Right lung (tissue), 10 donors: ENCODE measurements at places on chromosomes 1 and 21. TPM values are rescaled to one million over a fixed set of nuclear protein-coding genes. Genes with fewer than 3 reads are reported as not detected.

GRCh38 chr1:195516036-195516435 lies 1092.2 kb downstream of the KCNT2 start:
- DNase-seq, result no peak

GRCh38 chr1:247747616-247748015 lies 325 bp downstream of the OR14A2 start:
- DNase-seq, result no peak

DNA sequence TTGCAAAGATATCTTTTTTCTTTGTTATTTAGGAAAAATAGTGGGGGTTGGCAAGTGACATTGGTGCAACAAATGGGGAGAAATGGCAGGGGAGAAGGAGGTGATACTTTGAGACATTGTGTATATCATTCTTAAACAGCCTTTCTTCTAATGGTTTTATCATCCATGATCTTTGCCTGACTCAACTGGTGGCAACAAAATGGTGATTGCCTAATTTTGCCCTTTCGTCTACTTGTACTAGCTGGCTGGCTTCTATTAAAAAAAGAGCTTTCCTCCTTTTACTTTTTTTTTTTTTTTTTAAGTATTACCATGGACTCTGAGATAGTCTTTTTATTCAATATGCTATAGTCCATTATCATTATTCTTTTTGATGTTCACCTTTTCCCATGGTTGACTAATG lies 27.7 kb downstream of the DESI2 start:
- DNase-seq, result no peak

- DNase-seq, result no peak
These were observed 19.6 kb upstream of the FAM89A start for GRCh38 chr1:231059566-231060193.

DNA sequence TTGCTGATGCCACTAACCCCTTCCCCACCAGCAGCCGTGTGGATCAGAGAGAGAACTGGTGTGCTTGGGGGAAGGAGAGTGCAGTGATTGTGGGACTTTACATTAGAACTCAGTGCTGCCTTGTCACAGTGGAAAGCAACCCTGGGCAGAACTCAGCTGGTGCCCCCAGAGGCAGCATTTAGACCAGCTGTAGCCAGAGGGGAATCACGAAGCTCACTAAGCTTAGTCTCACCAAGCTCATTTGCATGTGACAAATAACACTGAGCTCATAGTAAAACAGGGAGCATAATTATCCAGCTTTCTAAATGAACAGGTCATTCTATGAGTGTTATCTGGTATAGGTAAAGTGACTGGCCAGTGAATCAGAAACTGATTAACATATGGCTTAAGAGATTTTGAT lies 9.8 kb upstream of the SMAP2 start:
- no peak for DNase-seq

GRCh38 chr1:116360429-116361173 lies 12.4 kb upstream of the ATP1A1 start:
- DNase-seq, result no peak

- DNase-seq, result no peak
These were observed 58.4 kb downstream of the FHAD1 start for GRCh38 chr1:15305468-15305770.

DNA sequence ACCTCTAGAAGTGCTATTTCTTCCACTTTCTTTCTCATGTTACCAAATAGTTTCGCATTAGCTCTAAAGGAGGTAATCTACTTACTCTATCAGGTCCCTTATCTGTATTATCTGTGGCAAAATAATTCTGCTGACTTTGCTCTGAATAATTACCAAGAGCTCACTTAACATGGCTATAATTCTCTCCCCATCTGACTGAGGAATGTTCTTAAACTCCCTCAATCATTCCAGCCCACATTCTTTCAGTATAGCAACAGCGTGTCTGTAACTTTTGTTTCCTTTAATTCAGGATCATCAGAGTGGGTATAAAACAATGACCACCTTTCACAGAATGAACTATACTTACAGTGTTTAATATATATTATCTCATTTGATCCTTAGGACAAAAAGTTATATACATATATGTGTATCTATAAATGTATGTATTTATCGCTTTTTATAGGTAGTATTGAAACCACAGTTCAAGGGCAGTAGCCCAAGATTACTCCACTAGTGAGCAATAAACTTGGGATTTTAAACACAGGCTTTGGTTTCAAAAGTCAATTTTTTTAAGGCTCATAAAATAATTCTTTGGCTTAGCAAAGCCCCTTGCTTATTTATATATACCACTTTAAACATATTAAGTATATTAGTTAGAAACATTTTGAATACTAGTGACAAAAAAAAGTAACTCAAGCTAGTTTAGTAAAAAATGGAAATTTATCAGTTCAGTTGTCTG lies 36.1 kb upstream of the ST6GALNAC3 start:
- DNase-seq, result no peak

- no peak for DNase-seq
These were observed 24.2 kb downstream of the PADI3 start for GRCh38 chr1:17273096-17273495.

DNA sequence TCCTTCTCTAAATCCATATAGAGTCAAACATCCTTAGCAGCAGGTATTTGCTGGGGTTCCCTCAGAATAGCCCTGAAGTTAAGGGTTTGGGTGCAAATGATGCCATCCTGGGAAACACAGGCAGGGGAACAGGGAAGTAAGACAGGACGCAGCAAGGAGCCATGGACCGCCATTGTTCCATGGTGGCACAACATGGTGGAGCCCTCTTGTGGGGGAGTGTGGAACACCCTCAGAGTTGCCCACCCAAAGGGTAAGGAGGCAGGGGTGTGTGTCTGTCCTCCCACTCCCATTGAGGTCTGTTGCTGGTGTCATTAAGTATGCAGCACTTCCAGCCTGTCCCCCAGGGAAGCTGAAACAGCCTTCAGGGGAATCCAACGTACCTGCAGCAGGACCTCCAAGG lies 20.4 kb upstream of the RCAN1 start:
- no peak for DNase-seq

DNA sequence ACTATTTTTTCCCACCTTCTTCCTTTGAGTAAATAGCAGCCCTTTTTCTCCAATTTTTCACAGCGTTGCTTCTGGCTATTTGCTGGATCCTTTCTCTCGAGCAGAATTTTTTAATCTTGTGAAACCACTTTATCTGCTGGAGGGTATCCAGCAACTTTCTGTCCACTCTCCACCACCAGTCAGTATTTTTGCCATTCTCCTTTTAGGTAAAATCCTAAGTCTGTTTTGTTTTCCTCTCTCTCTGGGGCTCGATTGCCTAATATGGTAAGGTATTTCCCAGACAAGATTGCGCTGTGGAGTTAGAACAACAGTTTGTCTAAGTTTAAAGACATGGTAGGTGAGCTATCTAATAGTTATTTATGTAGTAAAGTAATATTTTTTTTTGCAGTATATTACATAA lies 156.9 kb downstream of the PPP1R12B start:
- peak; percentile 23 for DNase-seq

GRCh38 chr1:156554971-156555370 lies 17.4 kb downstream of the IQGAP3 start:
- DNase-seq, result no peak

DNA sequence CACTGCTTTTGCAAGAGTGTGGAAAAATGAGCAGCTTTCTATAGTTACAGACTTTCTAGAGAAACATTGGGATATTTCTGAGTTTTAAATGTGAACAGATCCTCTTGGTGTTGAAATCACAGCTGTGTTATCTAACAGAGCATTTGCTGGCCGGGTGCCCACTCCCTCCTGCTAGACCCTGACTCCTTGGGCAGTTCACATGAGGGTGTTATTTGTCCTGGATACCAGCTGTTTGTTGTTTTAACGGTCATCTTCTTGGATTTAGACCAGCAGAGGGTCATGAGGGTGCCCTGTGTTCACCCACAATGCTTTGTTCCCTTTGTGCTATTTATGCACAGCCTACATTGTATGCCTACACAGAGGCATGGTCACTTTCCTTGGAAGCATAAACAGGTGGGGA lies 67.1 kb downstream of the CENPF start:
- DNase-seq, result peak; percentile 59

GRCh38 chr1:48581270-48581669 lies 109.3 kb upstream of the SPATA6 start:
- DNase-seq, result no peak

DNA sequence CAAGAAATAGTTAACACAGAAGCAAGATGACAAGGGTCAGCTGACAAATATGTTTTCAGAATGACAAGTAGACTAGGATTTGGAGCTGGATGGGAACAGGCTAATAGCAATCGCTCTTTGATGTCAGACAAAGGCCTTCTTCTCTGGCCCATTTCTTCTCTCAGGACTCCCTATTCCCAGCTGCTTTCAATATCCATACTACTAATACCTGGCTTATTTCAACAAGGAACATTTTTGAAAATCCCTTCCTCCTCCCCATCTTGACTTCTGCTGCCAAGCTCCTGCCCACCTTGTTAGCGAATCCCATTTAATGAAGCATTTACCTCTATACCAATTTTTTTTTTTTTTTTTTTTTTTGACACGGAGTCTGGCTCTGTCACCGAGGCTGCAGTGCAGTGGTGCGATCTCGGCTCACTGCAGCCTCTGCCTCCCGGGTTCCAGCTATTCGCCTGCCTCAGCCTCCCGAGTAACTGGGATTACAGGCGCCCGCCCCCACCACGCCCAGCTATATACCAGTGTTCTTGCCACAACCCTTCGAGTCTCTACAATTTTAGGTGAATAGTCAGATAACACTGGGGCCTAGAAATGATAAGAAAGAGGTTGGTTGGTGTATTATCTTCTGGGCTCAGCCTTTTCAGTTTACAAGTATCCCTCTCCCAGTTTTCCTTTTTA lies 68.4 kb downstream of the MACF1 start:
- DNase-seq, result no peak

DNA sequence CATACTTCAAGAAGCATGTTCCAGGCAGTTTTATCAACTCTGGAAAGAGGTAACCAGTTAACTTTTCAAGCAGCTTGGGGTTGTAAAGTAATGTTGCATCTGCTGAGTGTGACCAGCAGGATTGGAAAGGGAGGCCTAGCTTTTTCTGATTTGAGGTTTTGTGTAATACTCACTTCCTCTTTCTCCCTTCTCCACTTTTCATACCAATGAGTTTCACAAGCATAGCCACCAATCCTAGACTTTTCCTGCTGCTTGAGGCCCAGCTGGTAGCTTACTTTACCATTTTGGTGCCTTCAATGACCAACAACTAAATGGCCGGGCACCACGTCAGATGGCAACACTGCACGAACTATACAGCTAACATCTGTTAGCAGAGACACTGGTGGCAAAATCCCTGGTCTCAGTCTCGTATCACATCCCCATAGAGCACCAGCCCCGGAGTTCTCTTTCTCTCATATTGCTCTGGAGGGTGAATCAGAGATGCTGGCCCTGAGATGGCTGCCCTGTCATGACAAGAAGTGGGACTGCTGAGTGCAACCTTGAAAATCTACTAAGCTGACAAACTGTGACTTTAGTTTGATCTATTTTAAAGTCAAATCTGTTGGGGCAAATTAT lies 14.8 kb upstream of the GPR88 start:
- no peak for DNase-seq

DNA sequence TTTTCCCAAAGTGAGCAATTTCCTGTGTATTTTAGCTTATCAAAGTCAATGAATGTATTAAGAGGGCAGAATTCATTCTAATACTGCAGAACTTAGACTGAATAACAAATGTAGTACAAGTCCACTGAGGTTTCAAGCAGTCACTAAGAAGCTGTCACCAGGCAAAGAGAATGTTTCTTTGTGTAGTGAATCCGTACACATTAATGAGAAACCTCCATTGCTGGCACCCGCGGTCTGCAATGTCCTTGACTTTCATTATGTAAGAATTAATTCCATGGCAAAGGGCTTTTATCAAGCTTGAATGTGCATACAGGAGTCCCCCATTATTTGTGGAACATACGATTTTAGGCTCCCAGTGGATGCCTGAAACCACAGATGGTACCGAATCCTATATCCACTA lies 719.5 kb upstream of the TMPRSS15 start:
- DNase-seq, result no peak

DNA sequence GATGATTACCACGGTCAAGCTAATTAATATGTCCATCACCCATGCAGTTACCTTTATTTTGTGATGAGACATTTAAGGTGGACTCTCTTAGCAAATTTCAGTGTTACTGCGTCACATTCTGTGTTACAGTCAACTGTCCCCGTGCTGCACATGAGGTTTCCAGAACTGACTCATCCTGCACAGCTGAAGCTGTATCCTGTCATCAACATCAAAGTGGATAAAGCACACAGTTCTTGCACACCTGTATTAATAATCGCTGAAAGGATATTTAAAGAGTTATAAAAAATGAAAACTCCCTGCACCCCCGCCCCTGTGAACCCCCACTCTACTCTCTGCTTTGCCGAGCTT lies 3.4 kb upstream of the KRTAP10-5 start:
- no peak for DNase-seq

GRCh38 chr1:22296701-22297591 lies 154.0 kb upstream of the WNT4 start:
- DNase-seq, result no peak

DNA sequence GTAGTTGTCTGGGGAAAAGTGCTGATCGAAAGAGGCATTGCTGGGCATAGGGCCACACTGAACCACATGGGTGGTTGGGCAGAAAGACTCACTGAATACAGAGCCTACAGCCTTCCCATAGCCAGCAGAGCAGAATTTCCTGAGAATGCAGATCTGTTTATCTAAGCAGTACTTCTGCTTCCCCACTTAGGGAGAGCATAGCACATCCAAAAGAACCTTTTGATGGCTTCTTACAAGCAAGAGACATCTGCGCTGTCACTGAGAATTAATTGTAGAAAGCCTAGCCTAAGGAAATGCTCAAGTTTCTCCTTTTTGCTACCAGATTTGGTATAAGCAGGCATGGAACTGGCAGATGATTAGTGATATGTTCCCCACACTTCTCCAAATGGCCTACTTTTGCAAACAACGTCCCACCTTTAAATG lies 13.0 kb upstream of the KLHDC8A start:
- no peak for DNase-seq

Gene PEAR1
- polyA plus RNA-seq, result 28.7 TPM

Gene RIMKLA
- polyA plus RNA-seq, result 0.73 TPM

Gene PRR9
- not detected for polyA plus RNA-seq

Gene VHLL
- not detected for polyA plus RNA-seq

Gene KIF26B
- polyA plus RNA-seq, result 5.8 TPM

Gene KRTAP10-5
- not detected for polyA plus RNA-seq

Gene HTR6
- not detected for polyA plus RNA-seq

Gene SLC45A1
- 0.55 TPM for polyA plus RNA-seq
